ENCODE measurements at places on chromosomes 2 and 18.

GRCh38 chr2:104405623-104406022 lies 448.3 kb upstream of the POU3F3 start:
- no peak for DNase-seq

- peak; percentile 49 for DNase-seq
Measured at GRCh38 chr2:241354668-241355658, 1.1 kb upstream of the FARP2 start.

GRCh38 chr2:240784629-240785423 lies 35.2 kb downstream of the KIF1A start:
- no peak for DNase-seq

GRCh38 chr18:2882201-2882600 lies 35.4 kb downstream of the EMILIN2 start:
- no peak for DNase-seq

DNA sequence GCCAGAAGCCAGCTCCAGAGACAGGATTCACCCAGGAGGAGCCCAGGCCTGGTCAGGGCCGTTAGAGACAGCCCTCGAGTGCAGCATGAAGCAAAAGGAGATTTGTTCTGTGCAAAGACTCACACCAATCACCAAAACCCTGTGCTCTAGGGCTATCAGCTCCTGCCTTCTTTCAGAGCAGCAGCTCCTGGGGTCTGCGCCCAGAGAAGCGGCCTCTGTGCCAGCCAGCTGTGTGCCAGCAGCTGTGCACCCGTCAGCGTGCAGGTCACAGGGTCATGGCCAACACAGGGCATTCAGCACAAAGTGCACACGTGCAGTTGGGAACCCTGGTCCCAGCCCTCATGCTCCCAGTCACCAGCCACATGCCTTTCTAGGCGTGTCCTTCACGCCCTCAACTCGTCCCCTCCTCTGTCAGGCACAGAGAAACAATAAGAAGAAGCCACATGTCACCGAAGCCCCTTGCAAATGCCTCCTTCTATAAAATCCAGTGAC lies 49.3 kb downstream of the ZNF516 start:
- no peak for DNase-seq

DNA sequence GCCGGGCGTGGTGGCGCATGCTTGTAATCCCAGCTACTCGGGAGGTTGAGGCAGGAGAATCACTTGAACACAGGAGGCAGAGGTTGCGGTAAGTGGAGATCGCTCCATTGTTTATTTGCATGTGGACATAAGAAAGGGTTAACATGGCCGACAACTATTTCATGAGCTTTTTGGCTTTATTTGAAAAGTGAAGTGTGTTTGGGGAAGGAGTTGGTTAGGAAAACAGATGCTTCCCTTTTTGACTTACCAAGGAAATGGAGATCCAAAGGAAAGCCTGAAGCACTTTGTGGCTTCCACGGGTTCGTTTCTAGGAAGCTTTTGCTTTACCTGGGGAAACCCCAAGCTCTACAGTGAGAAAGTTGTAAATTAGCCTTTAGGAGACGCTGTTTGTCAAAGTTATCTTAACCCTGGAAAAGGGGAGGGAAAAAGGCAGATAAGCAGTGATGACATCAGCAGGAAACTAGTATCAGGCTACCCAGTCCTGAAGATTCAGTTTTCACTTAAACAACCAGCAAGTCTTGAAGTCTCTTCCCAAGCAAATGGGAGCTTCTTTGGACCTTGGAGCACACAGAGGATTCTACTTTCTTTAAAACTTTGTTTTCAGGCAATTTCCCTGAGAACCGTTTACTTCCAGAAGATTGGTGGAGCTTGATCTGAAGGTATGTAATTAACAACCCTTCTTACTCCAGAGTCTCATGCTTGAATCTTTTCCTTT lies at the start of gene CASP10:
Gene CASP10, plus strand, starts transcription at position 492 of the 715 bp plus-strand sequence. CDS start 2,637 bp downstream, outside the sequence.
- no peak for DNase-seq

DNA sequence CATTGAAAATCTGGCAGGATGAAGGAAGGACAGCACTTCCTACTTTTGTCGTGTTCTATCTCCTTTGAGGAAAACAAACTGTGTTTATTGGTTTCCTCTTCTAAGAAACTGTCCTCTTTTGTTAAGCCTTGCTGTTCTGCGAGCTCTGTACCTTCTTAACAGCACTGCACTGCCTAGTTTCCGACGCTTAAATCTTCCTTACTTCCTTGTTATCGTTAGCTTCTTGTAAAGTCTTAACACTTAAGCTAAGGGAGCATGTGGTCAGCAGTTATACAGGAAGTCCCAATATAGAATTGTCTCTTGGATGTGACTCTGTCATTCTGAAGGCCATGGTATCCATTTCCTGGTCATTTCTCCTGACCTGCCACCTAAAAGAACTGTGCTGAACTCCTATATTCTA lies 552.8 kb upstream of the NRP2 start:
- no peak for DNase-seq

DNA sequence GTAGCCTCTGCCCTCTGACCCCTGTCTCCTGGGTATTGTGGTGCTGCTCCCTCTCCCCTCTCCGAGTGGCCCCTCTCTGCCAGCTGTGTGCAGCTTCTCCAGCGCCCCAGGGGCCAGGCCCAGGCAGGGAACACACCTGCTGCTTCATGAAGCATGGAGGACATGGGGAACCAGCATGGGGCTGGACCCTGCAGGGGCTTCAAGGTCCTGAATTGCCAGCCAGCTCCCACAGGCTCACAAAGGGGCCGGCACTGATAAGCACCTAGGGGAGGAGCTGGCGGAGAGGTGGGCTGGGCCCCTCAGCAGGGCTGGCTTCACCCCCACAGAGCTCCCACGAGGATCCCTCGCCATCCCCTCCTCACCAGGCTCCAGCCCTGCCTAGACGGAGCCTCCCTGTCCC lies 77.4 kb upstream of the GPC1 start:
- DNase-seq = no peak

DNA sequence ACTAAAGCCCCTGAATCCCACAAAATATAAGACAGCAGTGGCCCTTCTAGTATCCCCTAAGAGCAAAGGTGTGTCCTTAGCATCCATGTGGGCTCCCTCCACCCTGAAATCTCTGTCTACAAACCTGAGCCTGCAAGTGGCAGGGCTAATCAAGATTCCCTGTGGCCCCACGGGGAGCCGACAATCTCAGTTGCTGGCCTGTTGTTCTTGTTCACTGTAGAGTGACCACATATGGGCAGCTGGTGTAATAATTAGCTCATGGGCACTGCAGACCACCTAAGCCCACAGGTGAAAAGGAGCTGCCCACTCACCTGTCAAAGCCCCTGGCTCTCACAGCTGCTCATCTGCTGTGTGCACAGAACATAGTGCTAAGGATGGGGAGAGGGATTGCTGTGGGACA lies 102.3 kb downstream of the MRO start:
- no peak for DNase-seq

- peak; percentile 46 for DNase-seq
Measured at GRCh38 chr18:32771169-32771751, 1.6 kb downstream of the KLHL14 start.

- no peak for DNase-seq
Measured at GRCh38 chr18:10038268-10038667, 124.5 kb downstream of the VAPA start.

DNA sequence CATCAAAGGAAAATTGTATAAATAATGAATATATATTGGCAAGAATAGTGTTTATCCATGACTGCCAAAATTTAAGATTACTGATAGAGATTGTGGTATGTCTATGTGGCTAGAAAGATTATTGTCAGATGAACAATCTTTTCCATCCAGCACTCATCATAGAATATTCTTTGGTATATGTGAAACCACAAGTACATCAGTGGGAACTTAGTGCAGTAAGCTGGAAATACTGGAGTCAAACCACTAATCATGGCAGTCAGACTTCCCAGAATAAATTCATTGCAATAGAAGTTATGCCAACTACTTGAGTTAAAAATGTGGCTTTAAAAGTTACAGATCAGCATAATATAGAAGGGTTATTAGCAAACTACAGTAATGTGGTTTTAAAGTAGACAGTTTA lies 310.3 kb downstream of the GULP1 start:
- no peak for DNase-seq

DNA sequence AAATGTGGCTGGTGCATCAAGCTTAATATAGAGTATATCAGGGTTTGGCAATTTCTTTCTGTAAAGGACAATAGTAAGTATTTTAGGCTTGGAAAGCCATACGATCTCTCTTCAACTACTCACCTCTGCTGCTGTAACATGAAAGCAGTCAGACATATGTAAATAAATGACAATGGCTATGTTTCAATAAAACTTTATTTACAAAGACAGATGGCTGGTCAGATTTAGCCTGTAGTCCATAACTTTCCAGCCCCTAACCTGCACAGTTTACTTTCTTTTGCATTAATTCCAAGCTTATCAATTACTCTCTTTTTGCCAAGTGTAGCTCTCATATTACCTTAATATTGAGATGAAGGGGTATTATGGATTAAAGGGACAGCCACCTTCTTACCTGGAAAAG lies 83.1 kb downstream of the LRATD1 start:
- no peak for DNase-seq

DNA sequence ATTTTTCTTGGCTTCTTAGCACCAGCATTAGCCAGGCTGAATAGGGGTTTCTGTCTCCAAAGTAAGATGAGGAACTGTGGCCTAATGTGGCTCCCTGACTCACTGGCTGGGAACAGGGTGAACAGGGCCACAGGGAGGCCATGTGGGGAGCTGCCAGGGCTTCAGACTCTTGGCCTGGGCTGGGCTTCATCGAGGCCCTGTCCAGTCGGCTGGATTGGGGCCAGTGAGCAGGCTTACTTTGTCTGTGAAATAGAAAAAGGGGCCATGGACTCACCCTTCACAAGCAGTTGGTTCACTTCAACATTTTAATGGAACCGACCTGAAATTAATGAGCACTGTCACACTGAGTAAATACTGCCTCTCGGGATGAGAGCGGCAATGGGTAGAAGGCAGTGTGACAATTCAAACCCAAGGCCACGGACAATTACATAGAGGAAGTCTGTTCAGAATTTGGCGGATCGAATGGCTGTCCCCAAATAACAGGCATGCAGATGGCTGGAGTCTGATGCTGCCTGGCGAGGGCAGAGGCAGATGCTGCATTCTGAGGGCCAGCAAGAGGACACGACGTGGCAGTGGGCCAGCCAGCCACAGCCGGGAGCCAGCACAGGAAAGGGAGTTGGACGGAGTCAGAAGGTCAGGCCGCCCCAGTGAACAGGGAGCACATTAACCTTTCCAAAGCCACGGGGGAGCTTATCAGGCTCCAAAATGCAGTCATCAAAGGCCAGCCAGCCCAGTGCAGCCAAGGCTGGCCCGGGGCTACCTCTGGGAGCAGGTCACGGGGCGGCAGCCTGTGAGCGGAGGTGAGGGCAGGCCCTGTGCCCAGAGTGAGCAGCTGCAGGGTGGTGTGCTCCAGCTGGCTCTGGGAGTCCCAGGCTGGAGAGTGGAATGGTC lies 146.6 kb upstream of the REV1 start:
- DNase-seq = no peak

- DNase-seq = no peak
Measured at GRCh38 chr2:27798486-27798885, 27.0 kb downstream of the MRPL33 start.

DNA sequence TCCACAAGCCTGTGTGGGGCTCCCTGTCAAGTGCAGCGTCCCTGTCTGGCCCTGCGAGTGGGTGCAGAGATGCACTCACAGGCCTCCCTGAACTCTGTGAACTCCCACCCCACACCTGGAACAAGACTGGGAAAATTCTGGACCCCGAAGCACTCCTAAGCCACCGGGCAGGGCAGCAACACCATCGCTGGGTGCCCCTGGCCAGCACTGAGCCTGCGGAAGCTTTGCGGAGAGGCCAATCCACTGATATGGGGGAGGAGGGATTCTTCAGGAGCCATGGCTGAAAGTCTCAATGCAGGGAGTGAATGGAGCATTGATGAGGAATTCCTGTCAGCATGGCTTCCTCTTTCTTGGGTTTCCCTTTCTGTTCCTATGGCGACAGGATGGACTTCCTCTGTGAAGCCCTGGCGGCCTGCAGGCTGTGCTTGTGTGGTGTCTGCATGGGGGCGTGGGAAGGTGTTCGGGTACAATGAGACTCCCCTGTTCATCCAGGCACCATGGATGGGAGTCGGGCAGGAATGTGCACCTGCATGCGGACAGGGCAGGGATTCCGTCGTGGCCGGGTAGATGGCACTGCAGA lies 15.1 kb downstream of the TRIB2 start:
- no peak for DNase-seq

DNA sequence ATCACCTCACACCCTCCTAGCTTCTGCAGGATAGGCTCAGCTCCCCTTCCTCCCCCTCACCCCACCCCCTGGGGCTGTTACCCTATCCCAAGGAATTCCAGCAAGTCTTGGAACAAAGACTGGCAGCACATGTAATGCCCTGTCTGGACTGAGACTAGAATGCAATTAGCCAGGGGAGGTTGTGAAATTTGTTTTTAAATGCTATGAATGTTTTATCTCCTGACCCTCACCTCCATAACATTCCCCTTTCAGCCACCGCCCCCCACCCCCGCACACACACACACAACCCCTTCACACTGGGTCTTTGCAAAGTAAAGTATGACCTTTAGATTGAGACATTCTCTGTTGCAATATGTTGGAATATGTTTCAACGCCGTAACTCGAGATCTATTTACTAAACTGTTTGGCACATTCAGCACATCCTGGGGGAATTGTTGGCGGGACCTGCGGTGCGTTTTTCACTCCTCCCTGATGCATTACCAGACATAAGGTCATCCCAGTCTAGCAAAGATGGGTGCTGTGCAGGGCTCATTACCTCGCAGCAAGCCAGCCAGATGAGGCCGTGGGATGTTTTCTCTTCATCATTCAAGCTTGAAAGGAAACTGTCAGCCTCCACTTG lies 290.7 kb upstream of the SLC14A2 start:
- DNase-seq = peak; percentile 63

DNA sequence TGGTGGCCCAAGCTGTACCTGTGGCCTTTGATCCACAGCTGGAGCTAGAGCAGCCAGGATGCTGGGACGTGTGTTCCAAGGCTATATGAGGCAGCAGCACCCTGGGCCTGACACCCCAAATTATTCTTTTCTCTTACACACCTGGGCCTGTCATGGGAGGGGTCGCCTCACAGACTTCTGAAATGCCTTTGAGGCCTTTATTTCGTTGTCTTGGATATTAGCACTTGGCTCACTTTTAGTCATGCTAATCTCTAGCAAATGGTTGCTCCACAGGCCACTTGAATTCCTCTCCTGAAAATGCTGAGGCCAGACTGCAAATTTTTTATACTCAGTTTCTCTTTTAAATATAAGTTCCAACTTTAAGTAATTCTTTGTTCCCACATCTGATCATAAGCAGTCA lies 22.0 kb upstream of the IL1R2 start:
- no peak for DNase-seq

DNA sequence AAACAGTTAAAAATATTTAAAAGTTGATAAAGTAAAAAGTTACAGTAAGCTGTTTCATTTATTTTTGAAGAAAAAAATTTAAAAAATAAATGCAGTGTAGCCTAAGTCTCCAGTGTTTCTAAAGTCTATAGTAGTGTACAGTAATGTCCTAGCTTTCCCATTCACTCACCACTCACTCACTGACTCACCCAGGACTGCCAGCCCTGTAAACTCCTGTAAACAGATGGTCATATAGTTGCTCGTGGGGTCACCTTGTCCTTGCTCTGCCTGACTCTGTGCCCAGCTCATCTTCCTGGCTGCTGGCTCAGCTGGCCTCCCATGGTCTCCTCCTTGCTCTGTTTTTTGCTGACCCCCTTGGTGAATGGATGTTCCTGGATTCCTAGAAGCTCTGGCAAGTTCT lies 180.3 kb downstream of the VAPA start:
- no peak for DNase-seq

- no peak for DNase-seq
Measured at GRCh38 chr18:53883771-53884170, 340.7 kb downstream of the MBD2 start.

Measured in NCI-H2081 (cell line).